Central memory CD4-positive, alpha-beta T cell (primary cell): ENCODE measurements at places on chromosomes 5 and 9.

GRCh38 chr5:39218482-39219402 lies 621 bp downstream of the FYB1 start:
- DNase-seq = no peak

DNA sequence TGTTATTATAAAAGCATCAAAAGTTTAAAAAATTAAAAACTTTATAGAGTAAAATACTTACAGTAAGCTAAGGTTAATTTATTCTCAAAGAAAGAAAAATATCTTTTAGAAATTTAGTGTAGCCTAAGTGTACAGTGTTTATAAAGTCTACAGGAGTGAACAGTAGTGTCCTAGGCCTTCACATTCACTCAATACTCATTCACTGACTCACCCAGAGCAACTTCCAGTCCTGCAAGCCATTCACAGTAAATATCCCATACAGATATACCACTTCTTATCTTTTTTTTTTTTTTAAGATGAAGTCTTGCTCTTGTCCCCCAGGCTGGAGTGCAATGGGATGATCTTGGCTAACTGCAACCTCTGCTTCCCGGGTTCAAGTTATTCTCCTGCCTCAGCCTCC lies 73.1 kb upstream of the FST start:
- DNase-seq = no peak

DNA sequence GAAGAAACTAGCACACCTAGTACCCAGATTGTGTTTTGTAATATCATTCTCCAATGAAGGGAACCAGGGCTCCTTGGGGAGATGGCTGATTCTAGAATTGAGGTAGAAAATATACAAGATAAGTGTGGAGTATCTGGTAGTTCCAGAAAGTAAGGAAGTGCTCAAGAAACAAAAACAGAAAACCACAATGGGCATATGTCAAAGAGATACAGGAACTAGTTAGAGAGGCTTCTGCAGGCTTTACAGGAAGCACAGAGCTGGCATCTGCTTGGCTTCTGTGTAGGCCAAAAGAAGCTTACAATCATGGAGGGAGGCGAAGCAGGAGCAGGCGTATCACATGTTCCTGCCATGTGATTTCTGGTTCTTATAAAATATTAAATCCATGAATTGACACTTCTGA lies 105.7 kb upstream of the TMEM161B start:
- no peak for DNase-seq

- DNase-seq = no peak
These were observed 6.1 kb downstream of the RUSC2 start for GRCh38 chr9:35495984-35496383.
